Chondrocyte (in vitro differentiated cells): ENCODE measurements at places on chromosomes 7 and 10.

DNA sequence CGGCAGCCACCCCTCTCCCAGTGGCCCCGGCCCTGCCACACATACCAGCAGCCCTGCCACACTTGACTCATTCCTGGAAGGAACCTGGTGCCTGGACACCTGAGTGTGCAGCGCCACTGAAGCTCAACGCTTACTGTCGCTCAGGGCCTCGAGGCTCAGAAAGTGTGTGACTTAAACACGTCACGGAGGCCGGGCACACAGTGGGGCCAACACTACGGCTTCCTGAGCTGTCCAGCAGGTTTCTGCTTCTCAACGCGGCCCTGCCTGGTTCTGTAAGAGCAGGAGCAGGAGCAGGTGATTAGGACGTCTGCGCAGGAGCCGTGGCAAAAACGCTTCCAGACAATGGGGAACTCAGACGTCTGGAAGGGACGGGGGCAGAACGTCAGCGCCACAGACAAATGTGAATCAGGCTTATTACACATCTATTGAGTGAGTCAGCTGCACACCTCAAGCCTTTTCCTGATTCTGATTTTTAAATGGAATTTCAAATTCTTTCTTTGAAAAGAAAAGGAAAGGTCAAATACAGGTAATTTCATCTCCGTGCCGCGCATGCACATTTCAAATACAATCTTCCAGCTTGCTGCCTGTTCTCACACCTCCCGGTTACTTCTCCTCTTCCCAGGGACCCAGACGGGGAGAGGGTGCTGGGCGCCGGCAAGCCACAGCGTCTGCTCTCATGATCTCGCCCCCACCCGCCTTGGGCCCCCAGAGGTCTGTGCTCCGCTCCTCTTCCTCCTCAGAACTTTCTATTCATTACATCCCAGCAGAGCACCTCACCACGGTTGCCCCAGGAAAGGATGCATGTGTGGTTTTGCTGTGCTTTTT lies 66.6 kb downstream of the ADARB2 start:
- DNase-seq, result no peak

GRCh38 chr7:983004-983615 lies at the start of gene CYP2W1:
TSS of gene CYP2W1 (plus strand) at chr7:983181. CDS start at chr7:983212, 31 bp downstream.
- no peak for DNase-seq

- no peak for DNase-seq
Observed at GRCh38 chr7:2162959-2163358, 69.8 kb downstream of the MAD1L1 start.

- no peak for DNase-seq
Observed at GRCh38 chr7:133364959-133365690, 112.2 kb downstream of the EXOC4 start.

DNA sequence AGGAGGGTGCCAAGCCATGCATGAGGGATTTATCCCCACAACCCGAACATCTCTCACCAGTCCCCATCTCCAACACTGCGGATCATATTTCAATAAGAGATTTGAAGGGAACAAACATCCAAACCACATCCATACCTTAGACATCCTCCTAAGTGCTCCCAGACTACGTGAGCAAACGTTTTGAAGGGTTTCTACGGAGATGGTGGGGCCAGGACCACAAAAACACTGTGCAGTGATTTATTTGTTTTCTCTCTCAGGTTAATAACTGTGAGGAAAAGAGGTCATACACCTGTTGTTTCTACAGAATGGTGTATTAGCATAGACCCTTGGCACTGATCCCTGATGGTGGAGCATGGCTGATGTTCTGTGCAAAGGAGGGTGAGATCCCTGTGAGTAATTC lies 277.8 kb downstream of the FRMD4A start:
- DNase-seq, result no peak

- no peak for DNase-seq
Observed at GRCh38 chr10:124648738-124649137, 95.4 kb downstream of the FAM53B start.

DNA sequence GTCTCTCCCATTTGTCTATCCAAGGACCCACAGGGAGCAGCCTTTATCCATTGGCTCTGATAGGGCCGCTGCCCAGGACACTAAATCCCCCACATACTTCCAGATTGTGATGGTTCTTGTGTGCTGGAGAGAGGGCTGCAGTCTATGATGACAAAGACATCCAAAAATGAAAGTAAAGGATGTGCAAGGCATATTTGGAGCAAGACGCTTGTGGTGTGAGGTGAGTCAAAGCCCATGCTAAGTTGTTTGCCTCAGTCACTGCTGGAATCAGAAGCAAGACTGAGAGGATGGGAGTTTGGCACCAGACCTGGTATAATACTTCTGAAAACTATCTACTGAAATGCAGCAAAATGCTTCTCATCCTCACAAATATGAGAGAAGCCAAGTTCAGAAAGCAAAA lies 22.7 kb downstream of the ZNF22 start:
- DNase-seq, result no peak

DNA sequence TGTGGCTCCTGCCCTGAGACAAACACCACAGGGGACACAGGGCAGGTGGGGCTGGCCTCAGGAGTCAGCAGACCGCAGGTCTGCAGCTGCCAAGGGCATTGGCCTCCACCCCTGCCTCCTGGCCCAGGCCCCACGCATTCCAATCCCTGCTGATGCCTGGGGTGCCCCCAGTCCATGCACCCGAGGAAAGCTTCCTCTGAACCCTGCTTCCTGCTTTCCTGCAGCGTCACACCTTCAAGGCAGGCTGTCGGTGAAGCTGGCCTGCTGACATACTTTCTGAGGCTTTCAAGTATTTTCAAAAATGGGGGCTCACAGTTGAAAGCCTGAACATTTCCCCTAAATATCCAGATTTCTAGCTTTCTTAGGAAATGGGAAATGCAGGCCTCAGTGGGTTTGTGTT lies 22.5 kb upstream of the ANTXRL start:
- no peak for DNase-seq

GRCh38 chr10:89469517-89469916 lies 55.1 kb downstream of the IFIT5 start:
- DNase-seq, result no peak

DNA sequence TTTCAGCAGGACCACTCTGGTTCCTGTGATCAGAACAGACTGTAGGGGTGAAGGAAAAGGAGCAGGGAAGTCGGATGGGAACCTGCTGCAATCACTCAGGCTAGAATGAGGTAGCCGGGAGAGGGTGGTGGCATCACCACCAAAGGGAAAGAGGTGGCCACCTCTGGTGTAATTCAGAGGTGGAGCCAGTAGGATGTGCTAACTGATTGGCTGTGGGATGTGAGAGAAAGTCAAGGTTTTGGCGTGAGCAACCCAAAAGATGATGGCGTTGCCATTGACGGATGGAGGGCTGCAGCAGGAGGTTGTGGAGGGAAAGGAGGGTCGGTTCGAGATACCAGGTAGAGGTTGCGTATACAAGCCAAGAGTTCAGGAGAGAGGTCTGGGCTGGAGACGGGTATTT lies 7.4 kb upstream of the VSIR start:
- peak; percentile 12 for DNase-seq

GRCh38 chr10:29056729-29057128 lies 232.1 kb upstream of the LYZL1 start:
- DNase-seq, result no peak

DNA sequence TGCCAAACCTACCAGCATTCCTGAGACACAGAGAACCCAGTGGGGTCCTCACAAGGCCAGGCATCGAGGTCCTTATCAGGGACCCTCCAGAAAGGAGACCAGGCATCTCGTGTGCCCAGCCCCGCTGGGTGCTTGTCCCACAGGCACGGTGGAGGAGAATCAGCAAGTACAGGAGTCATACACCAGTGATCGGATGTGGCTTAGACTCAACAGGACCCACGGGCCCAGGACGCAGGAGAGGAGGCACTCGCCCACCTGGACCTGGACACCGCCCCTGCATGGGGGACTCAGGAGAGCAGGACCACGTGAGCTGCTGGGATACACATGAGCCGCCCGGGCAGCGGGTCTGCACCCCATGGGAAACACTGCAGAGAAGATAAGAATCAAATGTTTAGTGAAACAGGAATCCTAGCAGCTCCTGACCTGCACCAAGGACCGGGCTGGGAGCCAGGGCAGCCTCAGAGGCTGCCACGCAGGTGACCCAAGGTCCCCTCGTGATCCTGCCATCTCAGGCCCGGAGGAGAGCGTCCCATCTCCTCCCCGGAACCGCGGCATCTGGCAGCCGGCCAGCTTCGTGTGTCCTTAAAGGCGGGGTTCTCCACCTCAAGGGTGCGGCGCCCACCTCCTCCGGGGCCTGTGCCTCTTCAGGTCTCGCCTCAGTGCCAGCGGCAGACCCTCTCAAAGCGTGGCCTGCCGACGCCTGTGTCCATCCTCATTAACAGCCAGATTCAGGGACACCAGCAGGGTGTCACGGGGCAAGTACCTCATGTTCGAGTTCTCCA lies 59.2 kb downstream of the FOXL3 start:
- DNase-seq, result no peak

DNA sequence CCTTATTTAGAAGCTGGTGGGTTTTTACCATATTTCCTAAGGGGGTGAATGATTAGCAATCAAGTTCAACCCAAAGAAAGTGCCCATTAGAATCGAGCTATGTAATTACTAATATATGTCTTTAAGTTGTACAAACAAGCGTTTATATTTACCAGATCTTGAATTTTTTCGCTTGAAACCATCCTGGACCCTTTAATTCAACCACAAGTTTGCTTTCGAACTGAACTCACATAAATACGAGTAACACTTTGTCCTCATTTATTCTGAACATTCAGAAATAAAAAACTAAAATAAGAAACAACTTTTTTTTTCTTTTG lies 1.5 kb downstream of the SRI start:
- no peak for DNase-seq

DNA sequence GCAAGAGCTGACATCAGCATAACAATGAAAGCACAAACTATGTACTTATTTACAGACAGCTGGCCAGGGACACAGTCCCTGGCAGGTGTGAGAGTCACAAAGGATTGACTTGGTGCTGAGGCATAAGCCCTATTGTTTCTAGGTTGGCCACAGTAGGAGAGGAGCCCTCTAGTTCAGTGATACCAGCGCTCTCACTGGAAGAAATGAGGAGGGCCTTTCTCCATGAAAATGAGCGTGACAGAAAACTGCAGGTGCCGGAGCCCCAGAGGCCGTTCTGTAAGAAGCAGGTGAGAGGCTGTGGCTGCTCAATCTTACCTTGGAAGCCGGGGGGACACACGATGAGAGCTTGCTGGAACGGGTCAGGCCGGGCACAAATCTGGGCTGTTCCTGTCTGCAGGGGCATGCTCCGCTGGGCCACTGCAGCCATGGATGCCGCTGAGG lies 90.5 kb downstream of the CLEC2L start:
- no peak for DNase-seq

GRCh38 chr10:46222364-46222935 lies 64.3 kb upstream of the ANTXRL start:
- no peak for DNase-seq

- DNase-seq, result no peak
Observed at GRCh38 chr7:151631570-151631952, 111.9 kb upstream of the RHEB start.

- DNase-seq, result no peak
Observed at GRCh38 chr7:36601601-36602000, 122.7 kb downstream of the AOAH start.

GRCh38 chr10:114347791-114348190 lies 56.5 kb downstream of the AFAP1L2 start:
- no peak for DNase-seq

DNA sequence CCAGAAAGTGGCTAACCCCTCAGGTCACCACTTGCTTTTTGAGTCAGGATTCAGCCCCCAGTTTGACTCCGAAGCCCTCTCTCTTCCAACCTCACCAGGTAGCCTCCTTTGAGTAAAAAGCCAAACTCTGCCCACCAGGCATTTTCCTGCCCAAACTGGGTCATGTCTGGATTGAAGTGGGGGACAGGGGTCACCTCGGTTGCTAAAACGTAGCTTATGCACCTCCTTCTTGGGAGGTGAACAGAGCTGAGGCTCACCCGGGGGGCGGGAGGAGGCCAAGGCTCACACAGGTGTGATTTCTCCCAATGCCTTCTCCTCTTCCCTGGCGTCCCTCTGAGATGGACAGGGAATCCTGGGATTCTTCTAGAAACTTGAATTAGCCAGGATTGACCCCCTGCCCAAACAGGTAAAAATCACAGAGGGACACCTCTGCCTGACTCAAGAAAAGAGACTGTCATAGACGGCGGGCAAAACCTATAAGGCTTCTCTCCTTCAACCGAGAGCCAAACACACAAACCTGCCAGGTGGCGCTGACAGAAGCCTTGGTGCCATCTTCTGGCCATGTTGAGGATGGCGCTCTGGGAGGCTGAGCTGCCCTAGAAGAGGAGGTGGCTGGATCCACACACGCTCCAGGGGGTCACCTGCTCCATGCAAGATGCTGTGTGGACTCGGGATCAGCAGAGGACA lies 51.6 kb downstream of the PRLHR start:
- no peak for DNase-seq

DNA sequence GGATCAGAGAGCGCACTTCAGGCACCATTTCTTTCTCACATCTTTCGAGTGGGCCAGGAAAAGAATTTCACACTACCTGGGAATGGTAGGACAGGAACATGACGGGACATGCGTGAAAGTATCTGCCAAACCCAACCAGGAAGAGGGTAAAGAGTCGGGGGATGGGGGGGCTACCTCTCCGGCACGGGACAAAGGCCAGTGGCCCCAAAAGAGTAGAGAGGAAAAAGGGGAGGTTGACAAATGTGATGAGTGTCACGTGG lies 830 bp upstream of the BEND7 start:
- DNase-seq, result no peak

DNA sequence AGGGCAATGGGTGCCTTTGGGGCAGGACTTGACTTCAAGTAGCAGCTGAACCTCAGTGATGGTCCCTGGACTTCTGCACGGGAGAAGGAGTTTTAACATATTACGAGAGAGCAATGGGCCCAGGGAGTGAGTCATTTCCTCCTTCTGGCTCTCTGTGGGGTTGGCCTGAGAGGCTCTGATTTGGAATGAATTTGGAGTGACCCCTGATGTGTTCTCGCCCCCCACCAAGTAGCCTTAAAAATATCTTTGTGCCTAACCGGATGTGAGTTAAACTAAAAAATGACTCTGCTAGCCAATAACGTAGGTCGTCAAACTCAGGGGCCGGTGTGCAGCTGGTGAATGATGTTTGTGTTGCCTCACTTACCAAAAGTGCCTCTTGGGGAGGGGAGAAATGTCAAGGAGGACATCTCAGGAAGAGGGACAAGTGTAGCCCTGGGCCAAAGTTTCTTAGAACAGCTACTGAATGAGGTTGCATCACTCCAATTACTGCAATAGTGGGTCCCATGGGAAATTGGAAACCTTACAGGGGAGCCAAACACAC lies 656.6 kb downstream of the INHBA start:
- no peak for DNase-seq

DNA sequence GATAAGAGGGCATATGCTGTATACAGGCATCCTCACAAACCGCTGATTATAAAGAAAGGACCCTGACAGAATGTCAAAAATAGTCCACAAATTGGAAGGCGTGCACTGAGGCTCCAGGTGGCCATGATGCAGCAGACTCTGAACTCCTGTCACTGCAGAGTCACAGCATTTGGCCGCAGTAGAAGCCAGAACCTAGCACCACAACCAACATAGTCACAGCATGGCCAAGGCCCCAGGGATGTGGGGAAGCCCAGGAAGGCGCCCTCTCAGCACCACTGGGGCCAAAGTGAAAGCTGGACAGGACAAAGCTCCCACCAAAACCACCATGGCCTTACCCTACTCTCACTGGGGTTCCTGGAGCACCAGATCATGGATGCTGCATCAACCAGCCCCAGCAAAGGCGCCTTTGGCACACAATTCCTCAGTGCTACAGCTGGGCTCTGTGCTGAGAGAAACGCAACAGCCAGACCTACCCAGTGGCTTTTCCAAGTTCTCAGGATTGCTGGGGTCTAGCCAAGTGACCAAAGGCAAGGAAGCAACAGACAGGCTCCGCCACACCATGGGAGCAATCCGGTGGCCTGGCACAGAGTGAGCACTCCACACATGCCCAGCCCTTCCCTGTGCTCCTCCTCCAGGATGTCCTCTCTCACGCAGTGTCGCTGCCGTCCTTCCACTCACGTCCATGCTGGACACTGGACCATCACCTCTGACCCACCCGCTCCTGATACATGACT lies 60.2 kb downstream of the STK17A start:
- no peak for DNase-seq
